Activated naive CD4-positive, alpha-beta T cell (primary cell): ENCODE measurements at places on chromosomes 7 and 10.
A peak's percentile ranks its signal among the peaks of the same experiment; 100 is the strongest.

GRCh38 chr10:52409195-52409594, 95.1 kb downstream of the DKK1 start:
- DNase-seq, result no peak

- DNase-seq, result no peak
Observed at GRCh38 chr10:99119258-99119748, 116.3 kb downstream of the HPSE2 start.

DNA sequence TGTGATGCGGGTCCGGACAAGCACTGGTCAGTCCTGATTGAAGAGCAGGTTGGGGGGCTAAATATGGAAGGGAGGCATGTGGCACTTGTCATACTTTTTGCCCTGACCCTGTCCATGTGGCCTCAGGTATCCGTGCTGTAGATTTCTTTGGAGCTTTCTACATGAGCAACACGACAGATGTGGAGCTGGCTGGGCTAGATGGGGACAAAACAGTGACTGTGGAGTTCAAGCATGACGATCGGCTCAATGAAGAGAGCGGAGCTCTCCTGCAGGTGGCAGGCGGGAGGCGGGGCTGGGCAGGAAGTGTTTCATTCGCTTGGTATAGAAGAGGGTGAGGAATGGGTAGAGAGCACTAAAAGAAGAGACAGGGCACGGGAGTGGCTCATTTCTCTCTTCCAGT, 13.0 kb upstream of the CHCHD1 start:
- DNase-seq, result peak; percentile 59

DNA sequence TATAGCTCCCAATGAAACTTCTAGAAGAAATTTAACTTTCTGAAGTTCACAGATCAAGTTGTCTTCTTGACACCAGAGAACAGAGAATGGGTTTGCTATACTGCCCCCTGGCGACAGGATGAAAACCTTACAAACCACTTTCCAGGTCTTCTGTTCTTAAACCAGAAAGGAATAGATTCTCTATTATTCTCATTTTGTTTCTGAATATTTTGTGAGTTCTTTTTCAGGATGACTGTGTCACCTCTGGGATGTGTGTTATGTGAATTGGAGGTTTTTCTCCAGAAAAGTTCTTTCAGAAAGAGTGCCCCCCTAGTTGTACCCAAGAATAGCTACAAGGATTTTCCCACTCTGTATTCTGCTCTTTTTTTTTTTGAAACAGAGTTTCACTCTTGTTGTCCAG, 6.3 kb downstream of the IFT22 start:
- DNase-seq, result no peak

- DNase-seq, result no peak
Observed at GRCh38 chr10:116721547-116722392, 20.6 kb downstream of the HSPA12A start.

- no peak for DNase-seq
Observed at GRCh38 chr10:113199459-113199858, 249.4 kb downstream of the TCF7L2 start.

DNA sequence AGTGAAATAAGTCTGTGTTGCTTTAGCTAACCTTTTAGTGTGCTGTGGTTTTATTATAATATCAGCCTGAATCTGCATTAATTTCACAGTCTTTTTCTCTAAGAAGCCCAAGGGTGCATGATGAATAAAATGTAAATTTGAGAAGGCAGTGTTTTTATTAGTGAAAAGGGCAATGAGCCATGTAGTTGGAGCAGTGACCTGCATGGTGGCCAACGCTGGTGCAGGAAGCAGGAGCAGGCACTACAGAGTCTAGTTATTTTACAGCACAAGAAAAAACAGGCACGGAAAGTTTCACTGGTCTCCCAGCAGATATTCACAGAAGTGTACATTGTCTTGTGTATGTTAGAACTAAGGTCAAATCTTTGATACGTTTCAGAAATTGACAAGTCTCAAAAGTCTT, 247.8 kb downstream of the CELF2 start:
- no peak for DNase-seq

GRCh38 chr7:81574723-81575326, 195.0 kb downstream of the HGF start:
- no peak for DNase-seq

DNA sequence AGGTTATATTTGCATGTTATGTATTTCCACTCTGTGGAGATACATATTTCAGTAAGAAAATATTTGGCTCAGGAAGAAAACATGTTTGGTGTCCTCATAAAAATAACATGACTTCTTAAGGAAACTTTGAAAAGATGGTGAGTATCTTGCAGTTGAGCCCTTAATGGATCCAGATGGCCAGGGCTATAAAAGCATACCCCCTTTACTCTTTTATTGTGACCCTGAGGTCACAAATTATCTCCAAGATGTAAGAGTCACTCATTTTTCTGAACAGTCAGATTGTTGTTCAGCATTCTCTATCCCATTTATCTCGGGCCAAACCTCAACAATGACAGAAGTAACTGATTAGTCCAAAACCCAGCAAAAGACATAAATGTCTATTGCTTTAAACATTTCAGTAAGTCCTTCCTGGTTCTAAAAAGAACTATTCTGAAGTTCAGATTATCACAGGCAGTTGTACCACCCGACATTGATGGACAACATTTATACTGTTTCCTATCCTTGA, 539.4 kb downstream of the PARD3 start:
- no peak for DNase-seq

- no peak for DNase-seq
Observed at GRCh38 chr7:67341153-67341768, 344.6 kb downstream of the TYW1 start.
